Psoas muscle (tissue), 8 donors: ENCODE measurements at places on chromosomes 5 and 9.

DNA sequence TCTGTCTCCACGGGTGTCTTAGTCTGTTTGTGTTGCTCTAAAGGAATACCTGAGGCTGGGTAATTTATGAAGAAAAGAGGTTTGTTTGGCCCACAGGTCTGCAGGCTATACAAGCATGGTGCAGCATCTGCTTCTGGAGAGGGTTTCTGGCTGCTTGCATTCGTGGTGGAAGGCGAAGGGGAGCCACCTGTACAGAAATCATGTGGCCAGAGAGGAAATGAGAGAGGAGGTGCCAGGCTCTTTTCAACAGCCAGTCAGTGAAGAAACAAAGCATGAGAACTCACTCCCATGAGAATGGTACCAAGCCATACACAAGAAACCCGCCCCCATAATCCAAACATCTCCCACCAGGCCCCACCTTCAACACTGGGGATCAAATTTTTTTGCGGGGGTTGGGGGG lies 53.4 kb downstream of the PFDN1 start:
- DNase-seq, result no peak

GRCh38 chr5:94872526-94872925 lies 254.1 kb downstream of the SLF1 start:
- no peak for DNase-seq

- DNase-seq, result no peak
Observed at GRCh38 chr9:91813176-91813795, 136.7 kb downstream of the ROR2 start.

DNA sequence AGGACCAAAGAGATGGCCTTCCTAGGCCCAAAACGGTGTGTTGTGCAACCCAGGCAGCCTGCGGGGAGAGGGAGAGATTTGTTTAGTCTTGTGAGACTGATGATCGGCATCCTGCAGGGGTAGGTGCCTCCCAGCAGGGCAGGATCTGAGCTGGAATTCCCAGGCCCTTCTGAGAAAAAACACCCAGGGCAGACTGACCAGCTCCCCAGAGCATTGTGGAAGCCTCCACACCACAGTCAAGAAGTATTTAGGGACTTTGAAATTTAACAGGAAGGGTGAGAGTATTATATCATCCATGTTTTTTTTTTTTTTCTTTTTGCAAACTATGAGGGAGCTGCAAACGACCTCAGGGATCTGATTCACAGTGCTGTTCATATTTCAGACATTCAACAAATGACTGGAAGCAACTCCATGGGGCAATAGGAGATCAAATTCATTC lies 104.5 kb upstream of the LHFPL2 start:
- no peak for DNase-seq

DNA sequence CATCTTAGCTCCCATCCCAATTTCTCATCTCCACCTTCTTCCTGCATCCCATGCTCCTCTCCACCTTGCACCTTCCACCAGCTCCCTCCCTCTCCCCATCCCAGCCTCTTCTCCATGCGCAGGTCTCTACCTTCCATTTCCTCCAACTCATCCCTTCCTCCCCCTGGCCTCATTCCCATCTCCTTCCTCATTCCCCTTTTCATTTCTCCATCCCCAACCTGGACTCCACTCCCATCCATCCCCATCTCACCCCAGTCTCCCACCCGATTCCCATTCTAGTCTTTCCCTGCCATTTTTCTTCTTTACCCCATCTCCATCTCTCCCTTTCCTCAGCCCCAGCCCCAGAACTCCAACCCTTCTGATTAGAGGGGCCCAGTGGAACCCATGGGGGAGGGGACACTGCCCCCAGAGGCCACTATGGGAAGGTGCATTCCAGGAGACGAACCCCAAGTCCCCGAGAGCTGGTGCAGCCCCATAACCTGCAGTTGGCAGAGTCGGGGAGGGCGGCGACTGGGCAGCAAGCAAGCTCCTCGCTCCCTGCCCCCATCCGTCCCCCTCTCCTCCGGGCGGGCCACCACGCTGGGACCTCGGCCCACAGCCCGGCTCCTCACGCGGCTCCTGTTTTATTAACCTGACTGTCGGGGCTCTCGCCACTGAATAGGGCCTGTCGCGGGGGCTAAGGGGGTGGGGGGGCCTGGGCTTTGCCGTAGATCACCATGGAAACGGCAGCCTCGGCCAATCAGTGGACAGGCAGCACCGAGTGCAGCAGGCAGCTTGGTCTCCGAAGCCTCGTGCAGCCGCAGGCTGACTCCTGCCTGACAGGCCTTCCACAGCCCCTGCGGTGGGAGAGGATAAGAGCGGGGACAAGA lies 66.7 kb downstream of the PCDH1 start:
- no peak for DNase-seq

- no peak for DNase-seq
Observed at GRCh38 chr9:82036086-82036485, 47.5 kb downstream of the SPATA31D1 start.

- no peak for DNase-seq
Observed at GRCh38 chr5:14016549-14016948, 72.1 kb upstream of the DNAH5 start.

GRCh38 chr9:22028394-22028793 lies 19.3 kb upstream of the CDKN2B start:
- no peak for DNase-seq
